Cardiac atrium fibroblast (primary cell): ENCODE measurements at places on chromosomes 1 and 21. TPM values are rescaled to one million over a fixed set of nuclear protein-coding genes. Genes with fewer than 3 reads are reported as not detected.

The B3GALT2 gene
- total RNA-seq: 0.49 and 4.2 TPM in 2 replicates

The TMEM54 gene
- total RNA-seq: 18.8 and 25.4 TPM in 2 replicates

The GUCA2B gene
- total RNA-seq: not detected in 2 replicates

The CD53 gene
- total RNA-seq: 0.36 TPM in 1 of 2 replicates, not detected in the other

The RAB4A gene
- total RNA-seq: 22.0 and 43.0 TPM in 2 replicates

The RGS18 gene
- 0.16 TPM in 1 of 2 replicates, not detected in the other for total RNA-seq

The RTCA gene
- total RNA-seq: 26.7 and 37.4 TPM in 2 replicates

The CELA2B gene
- total RNA-seq: not detected in 2 replicates

The SYCP1 gene
- total RNA-seq: not detected in 2 replicates

The OPTC gene
- not detected in 2 replicates for total RNA-seq

The ARMH1 gene
- not detected in 2 replicates for total RNA-seq

The NES gene
- total RNA-seq: 27.6 and 30.3 TPM in 2 replicates

The RGSL1 gene
- total RNA-seq: not detected in 2 replicates

The NEGR1 gene
- total RNA-seq: 6.6 and 7.2 TPM in 2 replicates

The CCDC24 gene
- total RNA-seq: 2.5 and 3.9 TPM in 2 replicates

The WNT2B gene
- 0.18 and 1.3 TPM in 2 replicates for total RNA-seq

The KLHDC9 gene
- total RNA-seq: 0.16 and 7.6 TPM in 2 replicates

The CDCA8 gene
- 5.2 and 9.2 TPM in 2 replicates for total RNA-seq

The ATP1A4 gene
- total RNA-seq: not detected in 2 replicates

The GJA5 gene
- total RNA-seq: 0.18 and 11.2 TPM in 2 replicates

The TBCE gene
- 16.2 and 29.5 TPM in 2 replicates for total RNA-seq

The OR4F16 gene
- total RNA-seq: not detected in 2 replicates

The OR2L13 gene
- not detected in 2 replicates for total RNA-seq

The INTS7 gene
- 7.6 and 10.3 TPM in 2 replicates for total RNA-seq

The MYBPHL gene
- not detected in 2 replicates for total RNA-seq

The CLEC20A gene
- total RNA-seq: not detected in 2 replicates

The HPDL gene
- 1.4 and 1.9 TPM in 2 replicates for total RNA-seq

The DOP1B gene
- total RNA-seq: 2.0 and 2.4 TPM in 2 replicates

The UHMK1 gene
- 33.8 and 47.3 TPM in 2 replicates for total RNA-seq

The KDF1 gene
- total RNA-seq: not detected in 2 replicates

The NPHS2 gene
- not detected in 2 replicates for total RNA-seq

The GRHL3 gene
- not detected in 2 replicates for total RNA-seq

The SLAMF7 gene
- total RNA-seq: not detected in 2 replicates

The ZNF687 gene
- 17.5 and 17.7 TPM in 2 replicates for total RNA-seq
